Kidney (tissue), 22 donors: ENCODE measurements at places on chromosomes 6 and 20. TPM values are rescaled to one million over a fixed set of nuclear protein-coding genes. Genes with fewer than 3 reads are reported as not detected.

DDR1 gene
- total RNA-seq, result 362 TPM

MRPS18A gene
- total RNA-seq, result 36.4 TPM

IDH3B gene
- 77.3 TPM for total RNA-seq

RNF144B gene
- total RNA-seq, result 153 TPM

PXMP4 gene
- total RNA-seq, result 11.6 TPM

PBOV1 gene
- total RNA-seq, result not detected

NKX2-2 gene
- not detected for total RNA-seq

STMND1 gene
- not detected for total RNA-seq

FAM83C gene
- total RNA-seq, result not detected

ZNF831 gene
- total RNA-seq, result 1.9 TPM

SNX21 gene
- total RNA-seq, result 23.2 TPM

ENPP1 gene
- total RNA-seq, result 6.5 TPM

POU5F1 gene
- 19.9 TPM for total RNA-seq

THBD gene
- total RNA-seq, result 48.1 TPM
